ENCODE measurements at places on chromosomes 7 and 10. TPM values are rescaled to one million over a fixed set of nuclear protein-coding genes. Genes with fewer than 3 reads are reported as not detected.

DNA sequence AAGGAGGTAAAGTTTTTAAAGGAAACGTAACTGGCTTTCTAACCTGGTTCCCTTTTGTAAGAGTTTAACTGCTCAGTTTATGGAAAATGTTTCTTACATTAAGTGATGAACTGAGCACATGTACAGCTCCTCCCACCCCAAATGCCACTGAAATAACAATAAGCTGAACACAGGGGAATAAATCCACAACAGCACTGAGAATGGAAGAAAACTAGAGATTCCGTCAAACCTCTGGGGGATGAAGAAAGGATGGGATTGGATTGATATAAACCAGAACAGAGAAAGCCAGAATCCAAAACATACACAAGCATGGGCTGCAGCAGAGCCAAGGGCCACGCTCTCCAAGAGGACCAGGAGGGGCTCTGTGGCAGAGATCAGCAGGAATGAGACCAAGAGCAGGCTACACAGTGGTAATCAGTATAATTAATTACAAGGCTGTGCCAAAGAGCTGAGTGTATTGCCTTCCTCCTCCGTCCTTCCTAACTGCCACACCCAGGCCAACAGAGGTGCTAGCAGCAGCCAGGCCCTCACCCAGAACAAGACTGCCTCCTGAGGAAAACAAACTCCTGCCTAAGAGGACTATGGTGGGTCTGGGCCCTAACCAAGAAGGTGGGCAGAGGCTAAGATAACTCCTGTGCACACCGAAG, 73.9 kb downstream of the KIAA1549 start:
- H3K27ac ChIP-seq: no peak overlapping the region
- no peak for DNase-seq
- H3K27me3 ChIP-seq: peaks cover 16% of the 10 kb centered on the region
- peaks cover 30% of the 10 kb centered on the region for H3K4me1 ChIP-seq

- no peak for DNase-seq
- H3K4me1 ChIP-seq: peaks cover 43% of the 10 kb centered on the region
- no peaks in the 10 kb centered on the region for H3K27me3 ChIP-seq
- H3K36me3 ChIP-seq: peaks cover 30% of the 10 kb centered on the region
- H3K27ac ChIP-seq: no peak overlapping the region
- no peak overlapping the region for H3K4me3 ChIP-seq
Measured at GRCh38 chr10:72093450-72093849, 5.1 kb upstream of the SPOCK2 start.

STK31 gene
- 0.80 TPM for total RNA-seq

DNA sequence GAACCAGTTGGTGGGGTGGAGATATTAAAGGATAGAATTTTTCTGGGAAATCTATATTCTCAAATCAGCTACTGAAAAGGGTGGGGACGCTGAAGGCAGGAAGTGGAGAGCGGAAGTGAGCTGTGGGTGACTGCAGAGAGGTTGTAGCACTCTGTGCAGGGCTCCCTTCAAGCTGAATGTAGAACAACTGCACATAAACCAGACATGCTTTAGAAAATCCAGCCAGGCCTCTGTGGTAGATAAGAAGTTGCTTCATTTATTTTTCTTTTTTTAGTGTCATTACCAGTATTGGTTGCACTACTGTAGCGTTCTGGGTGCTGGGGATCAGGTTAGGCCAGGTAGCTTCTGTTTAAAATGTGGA, 127.8 kb downstream of the CELF2 start:
- H3K27ac ChIP-seq: peak overlapping the region; percentile 98
- H3K4me3 ChIP-seq: peak overlapping the region; percentile 91
- peaks cover 83% of the 10 kb centered on the region for H3K4me1 ChIP-seq
- no peaks in the 10 kb centered on the region for H3K27me3 ChIP-seq
- H3K36me3 ChIP-seq: peaks cover 1% of the 10 kb centered on the region

SKIDA1 gene
- total RNA-seq: 0.58 TPM

DNA sequence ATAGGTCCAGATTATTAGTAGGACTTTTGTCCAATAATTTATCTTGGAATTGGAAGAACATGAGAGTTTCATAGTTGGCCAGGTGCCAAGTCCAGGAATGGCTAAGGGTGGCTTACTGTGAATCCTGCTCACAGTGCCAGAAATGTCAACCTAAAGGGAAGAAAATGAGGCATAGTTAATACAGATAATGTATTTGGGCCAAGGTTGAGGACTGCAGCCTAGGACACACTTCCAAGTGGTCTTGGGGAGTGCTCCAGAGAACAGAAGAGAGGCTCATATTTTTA, 78.2 kb downstream of the MAPK8 start:
- peaks cover 10% of the 10 kb centered on the region for H3K4me1 ChIP-seq
- peaks cover 7% of the 10 kb centered on the region for H3K36me3 ChIP-seq
- H3K4me3 ChIP-seq: no peak overlapping the region
- H3K27ac ChIP-seq: no peak overlapping the region

DNA sequence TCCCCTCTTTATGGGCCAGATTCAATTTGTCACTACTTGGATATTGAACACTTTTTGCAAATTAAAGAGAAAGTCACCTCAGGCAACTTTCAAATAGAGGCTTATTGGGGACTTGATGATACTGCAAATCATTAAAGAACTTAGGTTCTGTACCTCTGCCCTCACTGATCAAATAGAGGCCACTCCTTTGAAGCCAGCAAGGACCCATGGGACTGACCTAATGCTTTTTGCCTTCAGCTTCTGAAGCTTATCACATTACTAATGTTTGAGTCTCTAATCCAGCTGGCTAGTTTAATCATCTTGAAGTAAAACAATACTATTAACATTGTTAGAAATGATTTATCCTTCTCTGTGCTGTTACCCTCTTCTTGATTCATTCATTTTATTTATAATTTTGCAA, 93.0 kb upstream of the ZNF800 start:
- no peaks in the 10 kb centered on the region for H3K36me3 ChIP-seq
- no peaks in the 10 kb centered on the region for H3K27me3 ChIP-seq
- no peak overlapping the region for H3K27ac ChIP-seq
- H3K4me3 ChIP-seq: no peak overlapping the region
- no peak for DNase-seq
